ENCODE measurements at places on chromosomes 11 and 22. TPM values are rescaled to one million over a fixed set of nuclear protein-coding genes. Genes with fewer than 3 reads are reported as not detected.

DNA sequence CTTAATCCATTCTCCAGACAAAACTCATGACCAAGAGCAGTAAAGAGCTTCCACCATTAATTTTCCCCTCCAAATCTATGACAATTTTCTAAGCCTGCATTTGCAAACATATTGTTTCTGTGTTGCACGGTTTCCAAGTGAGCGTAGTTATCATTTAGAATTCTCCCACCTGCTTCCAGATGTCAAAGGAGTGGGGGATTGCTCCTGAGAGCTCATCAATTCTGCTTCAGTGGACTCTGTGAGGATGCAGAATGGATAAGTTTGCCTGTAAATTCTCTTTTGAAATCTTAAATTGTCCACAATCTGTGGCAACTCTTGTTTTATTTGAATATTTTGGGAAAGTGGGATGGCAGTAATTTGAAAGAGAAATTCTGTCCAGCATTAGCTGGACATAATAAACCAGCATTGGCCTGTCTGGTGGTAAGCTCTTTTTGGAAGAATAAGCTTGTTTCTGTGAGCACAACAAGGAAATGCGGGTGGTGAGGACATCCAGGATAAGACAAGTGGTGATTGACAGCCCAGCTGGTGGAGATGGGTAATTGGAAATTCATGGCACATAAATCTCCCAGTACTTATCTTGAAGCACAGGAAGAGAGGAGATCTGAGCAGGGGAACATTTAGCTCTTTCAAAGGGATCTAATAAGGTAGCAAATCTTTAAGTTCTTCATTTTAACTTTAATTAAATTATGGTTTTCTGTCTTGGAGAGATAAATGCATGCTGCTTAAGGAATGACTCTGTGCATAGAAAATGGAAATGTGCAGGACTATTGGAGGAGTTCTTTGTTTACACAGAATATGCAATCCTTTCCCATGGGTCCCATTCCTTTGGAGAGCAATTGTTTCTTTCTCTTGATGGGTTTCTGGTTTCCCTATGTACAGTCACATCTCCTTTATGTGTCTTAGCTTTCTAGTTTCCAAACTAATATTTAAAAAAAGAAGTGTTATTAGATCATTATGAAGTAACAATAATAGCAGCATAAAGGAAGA, 73.2 kb downstream of the FAT3 start:
- DNase-seq = no peak

- no peak for DNase-seq
Measured at GRCh38 chr22:19492504-19493174, 12.9 kb downstream of the CDC45 start.

- DNase-seq = no peak
Measured at GRCh38 chr11:44316659-44317240, 6.8 kb upstream of the ALX4 start.

- DNase-seq = no peak
Measured at GRCh38 chr11:78355309-78355705, 62.3 kb downstream of the GAB2 start.

DNA sequence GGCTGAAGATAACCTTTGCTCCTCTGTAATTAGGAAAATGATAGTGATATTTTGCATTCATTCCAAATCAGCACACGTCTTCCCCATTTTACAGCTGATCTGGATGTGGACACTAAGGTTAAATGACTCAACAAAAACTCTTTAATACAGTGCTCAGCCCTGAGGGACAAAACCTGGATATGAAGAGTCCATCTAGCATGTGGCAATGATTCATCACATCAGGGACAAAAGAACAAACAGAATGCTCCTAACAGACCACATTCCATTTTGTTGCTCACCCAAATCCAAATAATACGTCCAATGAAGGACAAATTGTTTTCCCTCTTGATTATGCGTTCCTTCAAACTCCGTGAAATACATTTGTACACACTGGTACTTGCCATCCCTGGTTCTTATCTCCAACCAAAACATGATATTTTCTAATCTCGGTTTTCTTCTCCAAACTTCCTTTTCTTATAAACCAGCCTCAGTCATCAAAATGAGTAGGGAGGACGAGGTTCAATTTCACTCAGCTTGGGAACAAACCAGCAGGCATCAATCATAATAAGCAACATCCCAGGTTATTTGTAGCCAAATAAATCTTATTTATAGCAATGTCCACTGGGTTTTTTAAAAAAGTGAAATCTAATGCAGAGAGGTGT, 53.7 kb upstream of the MTMR2 start:
- no peak for DNase-seq

DNA sequence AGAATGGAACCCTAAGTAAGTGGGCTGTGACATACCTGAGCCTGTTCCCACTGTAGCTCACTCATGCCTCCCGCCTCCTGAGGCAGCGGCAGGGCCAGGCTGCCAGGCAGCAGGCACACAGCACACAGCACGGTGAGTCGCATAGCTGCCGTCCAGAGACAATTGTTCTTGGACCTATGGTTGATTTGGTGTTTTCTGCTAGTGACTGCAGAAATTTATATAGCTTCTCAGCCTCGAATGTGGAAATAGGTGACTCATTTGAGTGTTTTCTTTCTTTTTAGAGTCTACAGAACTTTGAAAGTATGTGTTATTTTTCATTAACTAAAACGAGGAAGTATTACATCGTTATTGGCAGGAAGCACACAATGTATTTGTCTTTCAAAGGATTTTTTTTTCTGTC, at the start of gene MMP7:
Gene MMP7, minus strand, starts transcription at position 190 of the 400 bp plus-strand sequence. Its CDS starts 47 bp downstream, at position 143.
- no peak for DNase-seq

DNA sequence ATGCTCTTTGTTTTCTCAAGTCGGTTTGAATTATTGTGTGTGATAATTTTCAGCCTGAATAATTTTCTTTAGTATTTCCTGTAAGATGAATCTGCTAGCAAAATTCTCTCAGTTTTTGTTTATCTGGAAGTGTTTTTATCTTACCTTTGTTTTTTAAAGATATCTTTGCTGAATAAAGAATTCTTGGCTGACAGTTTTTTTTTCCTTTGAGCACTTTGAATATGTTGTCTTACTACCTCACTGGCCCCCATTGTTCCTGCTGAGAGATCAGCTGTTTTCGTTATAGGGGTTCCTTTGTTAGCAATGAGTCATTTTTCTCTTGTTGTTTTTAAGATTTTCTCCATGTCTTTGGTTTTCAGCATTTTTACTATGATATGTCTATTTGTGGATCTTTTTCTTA, 63.0 kb downstream of the HORMAD2 start:
- no peak for DNase-seq

GRCh38 chr11:63768237-63769041, at the start of gene ZFTA:
ZFTA (minus strand) TSS chr11:63768775; CDS start chr11:63768622, 153 bp downstream.
- peak; percentile 71 for DNase-seq

DNA sequence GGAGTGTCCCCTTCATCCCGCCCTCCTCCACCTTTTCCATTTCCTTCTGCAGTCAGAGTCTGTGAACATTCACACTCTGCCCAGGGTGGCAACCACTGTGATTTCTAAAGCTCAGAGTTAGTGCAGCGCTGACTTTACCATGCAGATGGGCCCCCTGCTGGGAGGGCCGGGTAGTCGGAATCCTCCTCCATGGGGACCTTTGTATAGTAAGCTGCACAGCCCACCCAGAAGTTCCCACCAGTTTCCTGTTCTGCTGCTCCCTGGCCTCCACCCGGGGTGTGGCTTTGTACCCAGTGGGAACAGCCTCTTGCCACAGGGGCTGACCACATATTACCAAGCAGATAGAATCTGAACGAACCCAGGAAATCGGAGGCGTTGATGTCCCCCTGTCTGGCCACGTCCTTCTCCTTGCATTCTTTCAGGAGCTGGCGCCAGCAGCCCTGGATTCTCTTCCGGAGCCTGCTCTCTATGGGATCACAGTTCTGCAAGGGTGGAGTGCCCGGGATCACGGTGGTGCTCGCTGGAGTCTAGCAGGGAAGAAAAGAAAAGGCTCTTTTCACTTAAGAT, 125.3 kb downstream of the MPPED1 start:
- peak; percentile 12 for DNase-seq

- peak; percentile 96 for DNase-seq
Measured at GRCh38 chr11:67464411-67465188, 4.5 kb downstream of the TMEM134 start.

DNA sequence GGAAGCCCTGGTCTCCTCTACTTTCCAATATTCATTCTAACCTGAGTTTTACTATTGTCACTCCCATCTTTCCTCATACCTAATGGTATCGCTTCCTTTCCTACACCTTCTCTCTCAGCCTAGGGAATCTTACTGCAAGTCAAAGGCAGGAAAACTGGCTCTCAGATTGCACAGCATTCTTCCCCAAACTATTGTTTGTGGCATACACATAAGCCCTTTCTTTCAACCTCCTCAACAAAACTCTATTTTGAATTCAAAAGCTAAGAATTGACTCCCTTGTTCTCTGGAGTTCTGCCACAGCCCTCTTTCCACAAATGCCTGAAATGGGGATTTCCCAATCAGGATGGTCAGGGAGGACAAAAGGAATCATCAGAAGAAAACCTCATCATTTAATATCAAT, 181.5 kb downstream of the FAM76B start:
- no peak for DNase-seq

DNA sequence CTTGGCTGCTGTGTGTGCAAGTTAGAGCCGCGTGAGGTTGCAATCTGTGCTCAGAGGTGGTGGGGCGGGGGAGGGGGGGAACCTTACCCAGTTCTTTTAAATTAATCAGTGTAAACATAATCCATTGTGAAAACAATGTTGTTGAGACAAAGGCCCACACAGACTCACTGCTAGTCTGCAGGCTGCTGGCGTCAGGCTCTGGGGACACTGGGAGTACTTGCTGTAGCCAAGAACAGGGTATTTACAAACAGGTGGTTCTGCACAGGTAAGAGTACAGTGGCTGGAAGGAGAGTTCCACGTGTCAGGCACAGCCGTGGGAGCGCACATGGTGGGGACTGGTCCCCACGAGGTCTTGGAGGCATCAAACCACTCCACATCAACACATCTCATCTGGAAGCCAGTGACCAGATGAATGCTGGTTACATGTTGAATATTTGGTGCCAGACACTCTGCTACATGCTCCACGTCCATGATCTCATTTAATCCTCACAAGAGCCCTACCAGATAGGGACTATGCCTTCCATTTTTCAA, 27.4 kb downstream of the SCUBE1 start:
- no peak for DNase-seq

DNA sequence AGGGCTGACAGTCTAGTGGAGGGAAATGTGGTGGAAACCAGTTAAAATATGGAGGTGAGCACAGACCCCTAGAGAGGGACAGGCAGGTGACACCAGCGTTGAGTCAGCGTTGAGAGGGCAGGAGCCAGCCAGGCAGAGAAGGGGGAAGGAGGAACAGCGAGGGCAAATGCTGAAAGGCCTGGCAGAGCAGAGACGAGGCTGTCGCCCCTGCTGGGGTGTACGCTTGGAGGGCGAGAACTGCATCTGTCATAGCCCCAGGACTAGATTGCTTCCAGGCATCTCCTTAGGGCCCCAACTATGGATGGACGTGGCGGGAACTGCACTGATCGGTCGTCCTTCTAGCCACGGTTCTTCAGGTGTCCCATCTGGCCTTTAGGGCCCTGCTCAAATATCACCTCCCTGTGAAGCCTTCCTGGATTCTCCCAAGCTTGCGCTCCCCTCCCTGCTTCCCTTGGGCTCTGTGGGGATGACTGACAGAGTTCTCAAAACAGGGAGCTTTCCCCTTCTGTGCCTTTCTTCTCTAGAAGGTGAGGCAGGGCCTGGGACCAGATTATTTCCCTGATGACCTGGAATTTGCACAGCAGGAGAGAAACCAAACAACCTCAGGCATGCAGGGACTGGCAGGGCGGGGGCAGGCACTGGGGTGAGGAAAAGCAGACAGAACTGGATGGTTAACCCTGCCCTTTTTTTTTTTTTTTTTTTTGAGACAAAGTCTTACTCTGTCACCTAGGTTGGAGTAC, 11.1 kb downstream of the SYNGR1 start:
- no peak for DNase-seq

DNA sequence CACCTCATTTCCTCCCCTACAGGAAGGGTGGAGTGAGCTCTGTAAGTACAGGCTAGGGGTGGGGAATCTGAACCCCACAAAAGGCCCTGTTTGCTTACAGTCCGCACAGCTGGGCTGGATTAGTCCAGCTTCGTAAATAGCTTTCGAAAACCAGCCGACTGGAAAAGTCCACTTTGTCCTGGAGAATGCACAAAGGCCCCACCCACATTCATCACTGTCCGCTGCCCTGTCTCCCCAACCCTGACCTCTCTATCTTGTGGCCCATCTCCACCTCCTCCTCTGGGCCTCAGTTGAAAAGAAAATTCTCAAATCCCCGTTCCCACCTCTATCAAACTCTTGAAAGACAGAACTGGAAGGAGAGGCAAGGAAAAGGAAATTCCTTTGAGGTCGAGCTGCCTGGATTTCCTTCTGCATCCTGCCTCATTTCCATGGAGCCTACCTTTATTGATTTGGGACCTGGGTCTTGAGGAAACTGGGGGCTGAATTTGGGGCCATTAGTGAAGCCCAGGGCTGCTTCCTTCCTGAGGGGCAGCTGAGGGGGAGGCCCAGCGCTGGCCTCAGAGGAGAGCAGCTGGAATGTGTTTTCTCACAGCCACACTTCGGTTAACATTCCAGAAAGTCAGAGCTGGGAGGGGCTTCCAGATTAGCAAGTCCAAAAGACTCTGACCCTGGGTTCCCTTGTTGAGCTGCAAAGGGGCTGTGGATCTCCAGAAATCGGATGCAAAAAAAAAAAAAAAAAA, 147.6 kb downstream of the FBXO7 start:
- DNase-seq = no peak

DNA sequence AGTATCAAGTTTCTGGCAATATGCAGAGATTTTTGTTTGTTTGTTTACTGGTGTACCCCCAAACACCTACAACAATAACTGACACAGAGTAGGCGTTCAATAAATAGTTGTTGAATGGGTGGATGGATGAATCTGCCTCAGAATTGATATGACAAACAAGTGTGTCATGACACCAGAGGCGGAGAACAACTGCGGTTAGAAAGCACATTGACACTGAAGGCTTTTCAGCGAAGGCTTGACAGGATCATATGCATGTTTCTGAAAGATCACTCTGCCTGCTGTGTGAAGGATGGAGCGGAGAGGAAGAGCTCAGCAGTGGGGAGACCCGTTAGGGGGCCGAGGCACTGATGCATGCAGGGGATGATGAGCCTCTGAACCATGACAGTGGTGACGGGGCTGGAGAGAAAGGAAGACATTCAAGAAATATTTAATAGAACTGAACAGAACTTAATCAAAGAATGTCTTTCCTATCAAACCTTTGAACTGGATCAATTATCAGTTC, 108.5 kb upstream of the USP47 start:
- DNase-seq = no peak

SYNGR1 gene
- 3.8 TPM for total RNA-seq

OR4X1 gene
- total RNA-seq = not detected

TYMP gene
- 24.7 TPM for total RNA-seq

POLR2L gene
- 89.2 TPM for total RNA-seq

BACE1-AS gene
- total RNA-seq = 4.0 TPM

GPR83 gene
- 0.11 TPM for total RNA-seq

RIBC2 gene
- total RNA-seq = 9.5 TPM

SHANK3 gene
- total RNA-seq = 0.22 TPM

KCNJ1 gene
- total RNA-seq = not detected

Measured in activated CD8-positive, alpha-beta T cell treated with anti-CD3 and anti-CD28 coated beads for 36 hours (primary cell).